ENCODE measurements at places on chromosomes 7 and 10. TPM values are rescaled to one million over a fixed set of nuclear protein-coding genes. Genes with fewer than 3 reads are reported as not detected.

DNA sequence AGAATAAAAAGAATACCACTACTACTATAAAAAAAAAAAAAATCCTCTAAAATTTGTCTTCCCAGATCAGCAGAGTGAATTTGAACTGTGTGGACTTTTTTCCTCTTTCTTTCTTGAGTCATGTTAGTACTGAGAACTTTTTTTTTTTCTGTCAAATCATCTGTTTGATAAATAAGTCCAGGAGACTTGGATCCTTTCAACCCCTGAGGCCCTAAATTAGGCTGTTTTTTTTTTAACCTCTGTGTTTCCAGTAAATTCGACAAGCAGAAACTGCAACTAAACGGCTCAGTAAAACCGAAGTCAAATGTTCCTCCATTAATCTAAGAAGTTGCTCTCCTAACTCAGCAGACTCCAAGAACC, 2.7 kb downstream of the MAP3K8 start:
- H3K27me3 ChIP-seq: no peaks in the 10 kb centered on the region
- H3K4me3 ChIP-seq: peak overlapping the region; percentile 90
- DNase-seq: no peak

DNA sequence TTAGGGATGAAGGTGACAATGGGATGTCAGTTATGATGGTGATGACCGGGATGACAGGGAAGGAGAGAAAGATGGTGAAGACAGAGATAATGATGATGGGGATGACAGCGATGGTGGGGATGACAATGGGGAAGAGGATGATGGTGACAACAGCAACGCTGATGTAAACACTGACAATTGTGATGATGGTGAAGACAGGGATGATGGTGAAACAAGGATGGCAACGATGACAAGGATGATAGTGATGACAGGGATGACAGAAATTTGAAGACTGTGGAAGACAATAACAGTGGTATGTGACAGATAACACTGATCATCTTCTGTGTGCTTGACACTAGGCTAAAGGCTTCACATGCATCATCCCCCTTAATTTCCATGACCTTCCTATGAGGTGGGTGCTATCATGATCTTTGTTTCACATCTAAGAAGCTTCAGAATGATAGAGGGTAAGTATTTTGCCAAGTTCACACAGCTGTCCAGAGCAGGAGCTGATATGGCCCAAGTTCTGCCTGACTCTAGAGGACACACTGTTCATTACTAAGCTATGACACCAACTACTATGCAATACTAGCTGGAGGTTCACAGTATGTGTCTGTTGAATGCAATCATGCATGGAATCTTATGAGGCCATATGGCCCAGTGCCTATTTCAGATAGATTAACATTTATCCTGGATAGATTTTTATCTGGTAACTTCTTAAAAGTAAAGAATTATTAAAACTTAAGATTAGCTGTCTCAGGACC, 105.6 kb downstream of the RNLS start:
- no peaks in the 10 kb centered on the region for H3K4me1 ChIP-seq
- H3K4me3 ChIP-seq: no peak overlapping the region
- H3K27me3 ChIP-seq: peaks cover 7% of the 10 kb centered on the region
- no peaks in the 10 kb centered on the region for H3K36me3 ChIP-seq
- no peak overlapping the region for H3K27ac ChIP-seq
- DNase-seq: no peak

The FXYD4 gene
- total RNA-seq: not detected

The CCL24 gene
- not detected for total RNA-seq

The TBC1D12 gene
- total RNA-seq: 0.15 TPM
